Activated CD8-positive, alpha-beta memory T cell treated with anti-CD3 and anti-CD28 coated beads, Interleukin-2, amount 50 U/mL, for 4 hours (primary cell): ENCODE measurements at places on chromosomes 16 and 17.

DNA sequence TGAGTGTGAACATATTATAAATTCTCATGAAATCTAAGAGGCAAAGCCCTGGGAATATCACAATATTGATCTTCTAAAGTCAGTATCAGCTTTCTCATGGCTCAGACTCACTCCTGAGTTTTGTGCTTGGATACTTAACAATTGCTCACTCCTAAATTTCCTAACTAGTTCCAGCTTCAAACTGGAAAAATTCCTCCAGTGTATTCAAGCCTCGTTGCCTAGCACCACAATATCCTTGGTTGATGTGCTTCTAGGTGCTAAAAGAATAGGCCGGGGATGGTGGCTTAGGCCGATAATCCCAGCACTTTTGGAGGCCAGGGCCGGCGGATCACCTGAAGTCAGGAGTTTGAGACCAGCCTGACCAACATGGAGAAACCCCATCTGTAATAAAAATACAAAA is 62.5 kb downstream of the XYLT1 start:
- DNase-seq = no peak

GRCh38 chr17:7138800-7139381 is 24.3 kb upstream of the ASGR2 start:
- DNase-seq = no peak

DNA sequence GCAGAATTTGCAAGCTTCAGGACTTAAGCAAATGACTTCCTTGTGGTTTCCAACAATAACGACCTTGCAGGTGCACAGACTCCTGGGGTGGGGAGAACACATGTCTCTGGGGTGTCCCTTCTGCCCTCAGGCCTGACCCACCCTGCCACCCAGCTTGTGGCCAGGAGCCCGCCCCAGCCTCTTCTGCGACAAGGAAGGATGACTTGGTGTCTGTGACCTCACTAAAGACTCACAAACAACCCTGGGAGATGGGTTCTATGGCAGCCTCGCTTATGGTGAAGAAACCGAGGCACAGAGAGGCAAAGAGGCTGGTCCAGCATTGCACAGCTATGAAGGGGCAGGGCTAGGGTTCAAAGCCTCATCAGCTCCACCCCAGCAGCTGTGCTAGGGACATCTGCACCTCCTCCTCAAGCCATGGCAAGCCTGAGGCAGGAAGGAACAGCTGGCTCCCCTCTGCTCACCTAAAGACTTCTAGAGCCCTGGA is 2.6 kb downstream of the ATP2A3 start:
- peak; percentile 40 for DNase-seq

- no peak for DNase-seq
Observed at GRCh38 chr17:21201298-21201595, 12.7 kb downstream of the TMEM11 start.

- no peak for DNase-seq
Observed at GRCh38 chr16:22719945-22720344, 94.0 kb upstream of the HS3ST2 start.

DNA sequence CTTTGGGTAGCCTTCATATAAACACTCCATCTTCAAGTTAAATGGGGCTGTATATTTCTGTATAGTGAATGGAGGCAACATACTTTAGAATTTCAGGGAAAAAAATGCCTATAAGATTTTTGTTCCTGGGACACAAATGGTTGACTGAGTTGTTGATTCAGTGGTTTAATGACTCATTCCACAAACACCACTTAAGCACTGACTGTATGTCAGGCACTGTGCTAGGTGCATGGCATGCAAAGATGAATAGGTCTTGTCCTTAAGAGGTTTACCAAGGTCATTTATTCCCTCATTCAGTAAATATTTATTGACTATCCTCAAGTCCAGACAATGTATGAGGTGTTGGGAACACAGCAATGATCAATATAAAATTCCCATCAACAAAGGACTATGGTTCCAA is 417.1 kb downstream of the CA10 start:
- no peak for DNase-seq

- no peak for DNase-seq
Observed at GRCh38 chr16:4303973-4304372, 11.9 kb upstream of the GLIS2 start.
